Bronchial epithelial cell (primary cell): ENCODE measurements at places on chromosomes 1 and 21.

- no peak for DNase-seq
Observed at GRCh38 chr1:165869343-165869742, 41.9 kb downstream of the UCK2 start.

DNA sequence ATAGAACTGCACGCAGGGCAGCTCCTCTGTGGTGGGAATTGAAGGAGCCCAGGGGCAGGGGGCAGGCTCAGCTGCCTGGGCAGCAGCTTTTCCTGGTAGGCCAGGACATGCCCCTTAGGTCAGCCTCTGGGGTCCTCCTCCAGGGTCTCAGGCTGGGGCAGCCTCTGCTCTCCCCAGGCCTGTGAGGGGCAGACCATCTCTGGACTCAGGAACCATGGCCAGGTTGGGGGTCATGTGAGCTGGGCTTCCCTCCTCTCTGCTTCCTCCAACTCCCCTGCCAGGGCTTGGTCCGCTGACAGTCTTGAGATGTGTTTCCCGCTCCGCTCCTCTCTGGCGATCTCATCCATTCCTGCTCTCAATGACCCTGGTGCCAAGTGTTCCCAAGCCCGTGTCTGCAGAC lies 5.7 kb downstream of the C1orf210 start:
- DNase-seq: no peak

DNA sequence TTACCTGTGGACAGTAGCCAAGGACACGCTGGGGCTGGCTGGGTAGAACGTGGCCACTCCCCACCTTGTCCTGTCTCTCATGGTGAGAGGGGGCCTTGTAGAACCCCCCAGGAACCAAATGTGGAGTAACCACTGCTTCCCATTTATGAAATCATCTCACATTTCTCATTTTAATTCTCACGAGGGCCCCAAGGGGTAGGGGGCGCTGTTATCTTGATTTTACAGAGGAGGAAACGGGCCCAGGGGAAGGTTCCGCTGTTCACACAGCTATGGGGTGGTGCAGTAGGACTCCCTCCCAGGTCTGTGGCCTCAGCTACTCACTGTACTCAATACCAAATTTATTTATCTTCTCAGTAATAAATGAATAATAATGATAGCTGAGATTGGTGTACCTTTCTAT lies 5.5 kb downstream of the SMPDL3B start:
- DNase-seq: no peak

GRCh38 chr1:88685259-88685620 lies 1.2 kb downstream of the PKN2 start:
- peak; percentile 19 for DNase-seq

DNA sequence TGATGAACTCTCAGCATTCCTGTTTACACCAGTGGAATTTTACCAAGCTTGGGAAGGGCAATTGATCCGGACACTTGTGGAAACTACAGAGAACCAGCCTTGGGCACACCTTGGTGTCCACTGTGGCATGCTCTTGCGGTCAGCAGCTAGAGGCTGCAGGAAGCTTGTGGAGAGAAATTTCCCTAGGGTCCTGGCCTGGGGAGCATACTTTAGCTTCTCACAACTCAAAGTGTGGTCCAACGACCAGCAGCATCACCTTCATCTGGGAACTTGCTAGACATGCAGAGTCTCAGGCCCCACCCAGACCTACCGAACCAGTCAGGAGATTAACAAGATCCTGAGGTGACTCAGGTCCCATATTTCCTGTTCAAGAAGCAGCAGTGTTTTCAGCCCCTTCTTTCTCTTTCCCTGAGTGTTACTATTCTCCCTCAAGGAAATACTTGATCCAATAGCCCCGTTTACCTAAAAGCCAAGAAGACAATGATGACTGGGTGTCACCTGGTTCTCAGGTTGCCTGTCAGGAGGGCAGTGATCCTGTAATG lies 55.7 kb upstream of the KCNE2 start:
- DNase-seq: peak; percentile 39

DNA sequence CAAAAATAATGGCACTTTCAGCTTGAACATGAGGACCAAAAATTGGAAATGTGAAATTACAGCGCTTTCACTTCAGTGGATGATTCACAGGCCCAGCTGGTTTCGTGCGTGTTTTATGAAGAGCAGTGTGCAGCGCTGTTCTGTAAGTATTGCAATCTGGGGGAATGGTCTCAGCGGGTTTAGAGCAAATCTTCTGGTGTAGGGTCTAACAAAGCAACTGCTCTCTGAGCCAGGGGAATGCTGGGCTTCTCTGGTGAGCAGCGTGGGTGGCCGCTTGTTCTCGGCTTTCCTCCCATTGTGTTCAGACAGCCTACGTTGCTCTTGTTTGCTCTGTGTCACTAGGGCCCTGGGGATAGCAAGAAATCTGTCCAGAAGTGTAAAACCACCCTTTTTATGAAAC lies 42.4 kb upstream of the GADD45A start:
- DNase-seq: no peak

GRCh38 chr1:114368560-114369255 lies 142.3 kb downstream of the TRIM33 start:
- DNase-seq: no peak

DNA sequence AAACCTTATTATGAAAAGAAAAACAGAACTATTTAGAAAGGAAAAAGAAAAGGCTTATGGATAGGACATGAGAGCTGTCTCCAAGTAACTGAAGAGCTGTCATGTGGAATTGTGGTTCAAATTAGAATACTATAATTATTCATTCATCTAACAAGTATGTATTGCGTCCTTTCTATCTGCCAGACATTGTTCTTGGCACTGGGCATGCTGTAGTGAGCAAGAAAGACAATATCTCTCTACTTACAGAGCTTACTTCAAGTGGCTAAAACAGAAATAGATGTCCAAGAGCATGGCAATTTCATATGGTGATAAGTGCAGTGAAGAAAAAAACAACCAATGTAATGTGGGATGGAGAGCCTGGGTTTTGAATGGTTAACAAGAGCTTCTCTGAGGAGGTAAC lies 413.0 kb downstream of the DPYD start:
- DNase-seq: no peak

DNA sequence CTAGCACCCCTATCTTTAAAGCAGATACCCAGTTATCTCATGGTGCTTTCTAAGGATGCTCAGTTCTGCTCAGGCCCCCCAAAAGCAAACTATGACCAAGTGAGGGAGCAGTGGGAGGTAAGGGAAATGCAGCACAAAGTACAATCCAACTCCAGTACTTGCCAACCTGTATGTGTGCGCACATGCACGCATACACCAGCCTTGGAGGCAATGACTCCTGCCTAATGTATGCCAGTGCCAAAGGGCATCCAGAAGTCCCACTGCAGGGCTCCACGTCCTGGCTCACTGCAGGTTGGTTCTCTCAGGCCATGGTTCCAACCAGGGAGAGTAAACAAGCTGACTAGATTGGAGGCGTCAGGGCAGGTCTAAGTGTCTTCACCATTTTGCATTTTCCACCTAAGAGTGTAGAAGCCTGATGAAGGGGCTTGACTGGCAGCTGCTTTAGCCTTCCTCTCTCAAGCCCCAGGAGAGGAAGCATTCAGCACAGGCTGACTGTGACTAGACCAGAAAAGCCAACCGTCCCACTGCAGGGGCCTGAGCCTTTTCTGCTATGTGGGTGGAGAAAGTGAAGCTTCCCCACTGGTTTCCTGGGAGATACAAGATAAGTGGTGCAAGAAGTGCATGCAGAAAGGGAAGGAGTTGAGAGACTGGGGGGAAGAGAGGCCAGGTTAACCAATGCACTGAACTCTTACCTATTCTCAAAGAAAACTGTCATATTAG lies 7.7 kb downstream of the AMIGO1 start:
- no peak for DNase-seq

DNA sequence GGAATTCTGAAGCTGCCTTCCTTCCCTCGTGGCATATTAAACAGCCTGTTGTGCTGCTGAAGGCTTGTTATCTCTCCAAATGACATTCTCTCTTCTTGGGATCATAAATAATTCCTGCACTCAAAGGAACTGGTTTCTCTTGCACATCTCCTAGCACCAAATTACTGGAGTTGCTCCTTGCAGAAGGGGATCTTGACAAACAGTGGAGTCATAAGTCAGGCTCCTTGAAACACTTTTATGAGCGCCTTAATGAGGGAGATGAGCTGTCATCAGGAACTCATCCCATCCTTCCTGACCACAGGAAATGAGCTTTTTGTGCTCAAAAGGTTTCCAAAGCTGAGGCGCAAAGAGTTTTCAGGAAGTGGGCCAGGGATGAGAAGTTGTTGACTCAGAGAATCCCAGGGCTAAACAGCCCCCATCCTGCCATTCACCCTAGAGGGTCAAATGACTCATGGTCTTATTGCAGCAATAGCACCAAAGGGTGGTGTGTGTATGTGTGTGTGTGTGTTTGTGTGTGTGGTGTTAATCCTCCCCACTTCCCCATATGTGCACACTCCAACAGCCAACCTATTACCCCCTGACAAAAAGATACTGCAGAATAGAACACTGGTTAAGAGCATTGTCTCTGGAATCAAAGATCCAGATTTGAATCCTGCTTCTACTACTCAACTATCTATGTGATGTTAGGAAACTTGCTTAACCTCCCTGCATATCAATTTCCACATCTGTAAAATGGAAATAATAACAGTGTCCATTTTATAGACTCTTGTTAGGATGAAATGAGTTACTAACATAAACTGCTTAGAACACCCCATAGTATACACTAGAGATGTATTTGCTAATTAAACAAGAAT lies 2.8 kb upstream of the PHC2 start:
- peak; percentile 98 for DNase-seq

GRCh38 chr1:9721606-9722377 lies 70.3 kb downstream of the PIK3CD start:
- no peak for DNase-seq

GRCh38 chr1:60589046-60589748 lies 493.2 kb upstream of the NFIA start:
- no peak for DNase-seq

GRCh38 chr1:202251424-202252256 lies 58.0 kb downstream of the LGR6 start:
- DNase-seq: no peak

DNA sequence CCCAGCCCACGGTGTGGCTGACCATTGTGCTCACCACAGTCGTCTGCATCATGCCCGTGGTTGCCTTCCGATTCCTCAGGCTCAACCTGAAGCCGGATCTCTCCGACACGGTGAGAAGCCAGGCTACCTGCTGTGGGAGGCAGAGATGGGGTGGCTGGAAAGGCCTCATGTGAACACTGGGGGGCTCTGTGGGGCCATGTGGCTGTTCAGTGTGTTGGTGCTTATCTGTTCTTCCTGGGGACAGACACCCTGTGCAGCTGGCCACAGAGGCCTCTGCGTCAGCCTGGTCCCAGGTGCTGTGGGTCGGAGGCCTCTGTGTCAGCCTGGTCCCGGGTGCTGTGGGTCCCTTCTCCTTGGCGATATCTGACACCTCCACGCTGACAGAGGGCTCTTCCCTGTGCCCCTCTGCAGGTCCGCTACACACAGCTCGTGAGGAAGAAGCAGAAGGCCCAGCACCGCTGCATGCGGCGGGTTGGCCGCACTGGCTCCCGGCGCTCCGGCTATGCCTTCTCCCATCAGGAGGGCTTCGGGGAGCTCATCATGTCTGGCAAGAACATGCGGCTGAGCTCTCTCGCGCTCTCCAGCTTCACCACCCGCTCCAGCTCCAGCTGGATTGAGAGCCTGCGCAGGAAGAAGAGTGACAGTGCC lies 23.2 kb downstream of the ATP8B2 start:
- DNase-seq: no peak

DNA sequence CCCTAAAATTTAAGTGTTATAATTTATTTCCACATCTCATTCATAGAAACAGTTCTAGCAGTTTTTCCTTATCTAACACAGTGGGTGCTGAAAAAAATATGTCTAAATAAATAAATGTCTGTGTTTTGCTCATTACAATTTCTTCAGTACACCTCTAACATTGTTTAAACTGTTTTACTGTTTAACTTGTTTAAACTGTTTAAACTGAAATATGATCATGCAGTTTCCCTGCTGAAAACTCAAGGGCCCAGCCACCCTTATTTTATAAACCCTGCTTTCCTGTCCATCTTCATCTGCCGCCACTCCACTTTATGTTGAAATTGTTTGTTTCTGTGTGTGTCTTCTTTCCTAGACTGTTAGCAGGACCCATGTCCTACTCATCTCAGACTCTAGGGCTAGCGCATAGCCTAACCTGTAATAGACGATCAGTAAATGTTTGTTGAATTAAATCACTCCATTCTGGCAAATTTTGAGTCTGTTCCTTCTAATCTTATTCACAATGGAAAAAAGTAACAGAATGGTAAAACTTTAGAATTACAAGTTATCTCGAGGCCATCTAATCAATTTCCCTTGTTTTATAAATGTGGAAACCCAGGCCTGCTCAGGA lies 9.4 kb upstream of the PIK3C2B start:
- no peak for DNase-seq

GRCh38 chr1:10473145-10473765 lies 926 bp upstream of the DFFA start:
- no peak for DNase-seq

GRCh38 chr21:31727181-31727580 lies 4.7 kb downstream of the SCAF4 start:
- no peak for DNase-seq

- no peak for DNase-seq
Observed at GRCh38 chr1:200338451-200338850, 71.4 kb downstream of the ZNF281 start.

DNA sequence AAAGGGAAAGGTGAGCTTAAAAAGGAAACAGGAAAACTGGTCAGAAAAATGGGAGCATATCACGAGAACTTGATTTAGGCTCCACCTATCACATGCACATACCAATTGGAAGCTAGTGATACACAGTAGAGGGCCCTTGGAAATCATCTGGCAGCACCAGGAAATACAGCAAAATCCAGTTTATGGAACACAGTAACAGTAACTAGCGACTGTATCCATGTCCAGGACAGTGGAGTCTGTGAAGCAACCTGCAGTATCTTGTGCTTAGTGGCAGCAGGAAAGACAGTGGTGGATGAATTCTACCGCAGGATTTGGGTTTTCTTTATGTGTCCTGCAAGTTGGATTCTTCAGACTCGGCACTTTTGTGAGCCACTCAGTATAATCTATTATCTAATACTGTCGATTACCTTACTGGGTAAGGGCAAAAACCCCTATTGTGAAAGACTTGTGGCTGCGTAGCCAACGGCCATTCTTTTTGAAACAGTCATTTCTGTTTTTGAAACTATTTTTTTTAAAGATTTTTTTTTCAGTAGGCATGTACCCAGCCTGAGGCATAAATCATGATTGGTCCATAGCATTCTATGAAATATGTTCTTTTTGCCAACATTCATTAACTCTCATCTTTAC lies 1.6 kb upstream of the KDM4A start:
- DNase-seq: no peak

DNA sequence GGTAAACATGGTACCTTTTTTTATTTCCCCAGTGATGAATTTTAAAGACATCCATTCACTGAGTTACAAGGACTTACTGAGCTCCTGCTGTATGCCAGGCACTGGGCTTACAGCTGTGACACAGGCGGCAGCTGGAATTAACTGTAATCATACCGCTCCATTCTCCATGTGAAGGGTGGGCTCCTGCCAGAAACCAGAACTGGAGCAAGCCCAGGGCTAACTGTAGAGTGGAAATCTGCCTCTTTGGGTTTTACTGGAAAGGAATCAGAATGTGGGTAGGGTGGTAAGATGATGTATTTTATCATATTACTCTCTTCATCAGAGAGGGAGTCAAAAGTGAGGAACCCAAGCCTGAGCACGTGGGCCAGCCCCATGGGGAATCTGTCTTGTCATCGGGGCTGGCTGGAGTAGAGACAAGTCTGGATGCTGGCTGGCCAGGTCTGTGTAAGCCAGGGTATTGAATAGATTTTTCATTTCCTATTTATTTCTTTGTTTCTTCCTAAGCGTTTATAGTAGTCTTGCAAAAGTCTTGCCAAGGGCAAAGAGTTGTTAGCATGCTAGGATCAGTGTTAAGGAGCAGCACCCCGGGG lies 21.5 kb downstream of the FGGY start:
- DNase-seq: no peak

GRCh38 chr1:172326136-172326535 lies 94.3 kb upstream of the C1orf105 start:
- DNase-seq: no peak

- no peak for DNase-seq
Observed at GRCh38 chr1:226444901-226445300, 37.0 kb upstream of the PARP1 start.
